ENCODE measurements at places on chromosomes 13 and 19. TPM values are rescaled to one million over a fixed set of nuclear protein-coding genes. Genes with fewer than 3 reads are reported as not detected.

SPRED3 gene
- 1.6 TPM for total RNA-seq

ATP8A2 gene
- 0.36 TPM for total RNA-seq

MTRF1 gene
- 15.7 TPM for total RNA-seq

APOC1 gene
- not detected for total RNA-seq

ZNF527 gene
- total RNA-seq, result 7.8 TPM

Data from CD4-positive, alpha-beta T cell (primary cell).